ENCODE measurements at places on chromosomes 4 and X.

- DNase-seq: no peak
Measured at GRCh38 chr4:48225368-48226141, 44.1 kb downstream of the TEC start.

DNA sequence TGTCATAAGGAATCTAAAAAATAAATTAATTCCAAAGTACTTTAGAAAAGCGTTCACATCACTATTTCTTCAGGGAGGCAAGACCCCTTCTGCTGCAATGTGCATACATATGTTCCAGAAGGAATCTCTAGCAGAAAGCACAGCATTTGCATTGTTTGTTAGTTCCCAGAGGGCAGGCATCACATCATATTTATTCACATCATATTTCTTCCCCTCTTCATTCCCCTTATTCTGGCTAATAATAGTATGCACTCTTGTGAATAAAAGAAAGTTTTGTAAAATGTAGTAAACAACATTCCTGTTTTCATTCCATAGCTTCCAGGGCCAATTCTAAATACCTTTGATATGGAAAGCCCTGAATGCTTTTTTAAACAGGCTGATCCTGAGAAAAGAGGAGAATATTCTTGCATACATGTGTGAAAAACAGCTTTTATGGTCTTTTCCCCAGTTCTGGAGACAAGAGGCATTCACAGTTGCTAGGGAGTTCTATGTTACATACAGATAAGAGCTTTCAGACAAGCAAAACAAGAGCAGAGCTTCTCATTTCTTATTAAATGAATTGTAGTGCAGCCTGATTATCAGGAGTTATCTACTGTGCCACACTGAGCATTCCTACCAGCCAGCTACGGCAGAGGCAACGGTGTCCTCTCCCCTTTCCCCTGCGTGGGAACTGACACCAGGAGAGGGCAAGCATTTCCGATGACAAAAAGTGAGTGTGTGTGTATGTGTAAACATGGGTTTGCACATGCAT, 15.2 kb downstream of the GATB start:
- DNase-seq: no peak

DNA sequence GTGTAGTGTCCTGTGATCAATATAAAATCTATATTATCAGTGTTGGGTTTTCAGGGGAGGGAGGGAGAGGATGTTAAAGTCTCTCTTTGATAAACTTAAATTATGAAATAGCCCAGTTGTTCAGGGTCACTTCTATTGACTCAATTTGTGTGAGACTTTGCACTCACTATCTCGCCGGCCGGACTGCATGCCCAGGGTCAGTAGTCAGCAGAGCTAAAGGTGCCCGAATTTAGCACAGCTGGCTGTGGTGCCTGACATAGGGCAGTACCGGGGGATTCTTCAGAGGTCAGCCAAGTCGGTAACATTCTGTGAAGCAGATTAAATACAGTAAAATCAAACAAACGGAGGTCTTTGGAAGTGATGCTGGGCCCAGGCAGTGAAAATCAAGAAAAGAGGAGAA, 19.2 kb downstream of the GABRQ start:
- DNase-seq: no peak

DNA sequence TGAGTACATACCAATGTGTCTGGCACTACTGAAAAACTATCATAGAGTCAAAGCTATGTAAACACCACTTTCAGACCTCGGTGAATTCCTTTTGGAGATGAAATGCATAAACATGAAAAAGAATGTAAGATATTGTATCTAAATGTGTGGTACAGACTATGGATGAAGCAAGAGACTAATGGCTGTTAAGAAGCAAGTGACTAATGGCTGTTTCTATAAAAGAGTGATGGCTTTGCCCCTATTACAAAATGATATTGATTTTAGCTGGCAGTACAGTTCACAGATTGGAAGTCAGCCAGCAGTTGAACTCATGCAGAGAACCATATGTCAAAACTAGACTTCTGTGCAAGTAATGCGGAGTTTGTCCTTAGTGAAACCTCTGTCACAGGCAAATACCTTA, 359.3 kb downstream of the GRXCR1 start:
- DNase-seq: no peak

GRCh38 chr4:55736605-55737183, 82.9 kb upstream of the EXOC1L start:
- no peak for DNase-seq

DNA sequence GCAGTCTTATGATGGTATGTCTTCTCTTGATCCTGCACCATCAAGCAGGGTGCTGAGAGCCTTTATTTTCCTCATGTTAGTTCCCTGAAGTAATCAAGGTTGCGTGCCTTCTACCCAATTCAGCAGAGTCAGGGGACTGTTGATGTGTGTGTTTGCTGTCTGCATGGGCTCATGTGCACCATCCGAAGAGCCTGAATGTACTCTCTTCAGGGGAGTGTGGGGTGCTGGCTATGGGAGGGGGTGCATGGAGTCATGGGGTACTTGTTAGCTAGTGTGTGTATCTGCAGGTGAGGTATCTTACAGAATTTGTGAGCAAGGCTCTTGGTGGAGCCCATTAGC, 154.3 kb upstream of the ANXA3 start:
- no peak for DNase-seq

GRCh38 chr4:148747721-148748268, 305.6 kb upstream of the NR3C2 start:
- no peak for DNase-seq

DNA sequence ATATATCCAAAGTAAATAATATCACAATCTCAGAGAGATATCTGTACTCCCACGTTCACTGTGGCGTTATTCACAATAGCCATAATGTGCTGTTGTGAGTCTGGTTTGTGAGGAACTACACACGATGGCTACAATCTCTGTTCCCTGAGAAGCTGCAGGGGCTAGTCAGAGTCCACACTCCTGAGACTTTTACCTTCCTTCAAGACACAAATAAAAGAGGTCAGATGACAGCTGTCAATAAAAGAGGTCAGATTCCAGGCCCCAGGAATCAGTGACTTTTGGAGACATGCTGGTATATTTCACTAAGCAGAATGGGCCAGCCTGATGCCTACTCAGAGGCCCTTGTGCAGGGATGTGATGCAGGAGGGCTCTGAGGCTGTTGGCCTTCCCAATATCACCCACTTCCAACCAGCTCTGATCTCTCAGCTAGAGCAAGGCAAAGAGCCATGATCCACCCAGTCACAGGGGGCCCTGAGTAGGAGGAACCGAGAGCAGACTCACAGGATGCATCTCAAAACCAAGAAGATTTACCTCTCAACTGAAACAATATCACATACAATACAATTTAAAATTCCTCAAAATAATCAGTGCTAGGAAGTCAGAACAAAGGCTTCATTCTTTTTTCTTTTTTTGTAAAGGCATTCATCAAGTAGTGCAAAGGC, 13.8 kb downstream of the FRYL start:
- no peak for DNase-seq

GRCh38 chrX:36199928-36200327, 280.4 kb downstream of the CFAP47 start:
- DNase-seq: no peak

DNA sequence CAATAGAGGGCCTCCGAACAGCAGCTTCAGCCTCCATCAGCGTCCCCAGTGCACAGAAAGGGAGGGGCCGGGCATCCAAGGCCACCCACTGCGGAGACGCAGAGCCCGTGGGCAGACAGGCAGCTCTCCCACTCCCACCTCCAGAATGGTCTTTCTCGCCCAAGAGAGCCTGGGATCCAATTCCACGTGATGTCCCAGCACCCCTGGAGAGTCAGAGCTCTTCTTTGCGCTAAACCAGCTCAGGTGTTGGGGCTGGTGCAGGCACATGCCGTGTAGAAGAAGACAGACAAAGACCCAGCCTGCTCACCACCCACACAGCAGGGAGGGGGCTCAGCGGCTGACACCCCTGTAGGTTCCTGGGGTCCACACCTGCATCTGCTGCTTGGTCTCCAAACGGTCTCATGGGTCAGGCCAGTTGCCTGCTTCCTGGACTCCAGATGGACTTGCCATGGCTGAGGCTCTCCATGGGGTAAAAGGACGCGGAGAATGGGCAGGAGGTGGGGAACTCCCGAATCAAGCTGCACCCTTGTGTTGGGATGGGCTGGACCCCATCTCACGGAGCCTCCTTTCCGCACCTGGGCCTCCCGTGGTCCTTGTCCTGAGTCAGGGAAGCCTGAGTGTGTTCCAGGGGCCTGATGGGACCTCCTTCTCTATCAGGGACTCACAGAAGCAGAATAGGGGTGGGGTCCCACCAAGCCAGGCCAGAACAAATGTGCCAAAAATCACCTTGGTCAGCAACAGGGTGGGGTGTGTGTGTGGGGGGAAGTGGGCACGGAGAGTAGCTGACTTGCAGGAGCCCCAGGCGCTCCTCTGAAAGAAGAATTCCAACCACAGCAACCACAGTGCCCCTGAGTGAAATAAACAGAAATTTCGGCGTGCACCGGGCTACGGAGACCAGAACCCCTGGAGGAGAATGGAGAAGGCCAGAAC, 11.6 kb upstream of the ASMTL start:
- DNase-seq: no peak

GRCh38 chr4:83191026-83191425, 76.5 kb upstream of the PLAC8 start:
- no peak for DNase-seq

DNA sequence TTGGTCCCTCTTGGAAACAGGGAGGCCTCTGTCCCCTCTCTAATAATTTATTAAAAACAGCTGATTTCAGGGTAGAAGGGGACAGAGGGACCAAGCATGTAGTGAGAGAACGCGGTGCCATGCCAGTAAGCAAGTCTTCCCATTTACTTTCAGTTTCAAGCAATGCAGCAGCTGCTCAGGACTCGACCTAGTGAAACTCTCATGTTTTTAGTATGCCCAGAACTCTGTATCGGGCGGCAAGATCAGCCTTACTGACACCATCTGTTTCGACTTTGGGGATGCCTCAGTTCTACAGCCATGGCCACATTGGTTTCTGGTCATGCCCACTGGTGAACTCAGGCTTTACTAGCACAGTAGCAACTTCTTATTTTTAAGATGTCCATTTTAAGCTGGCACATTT, 40.6 kb downstream of the ZNF81 start:
- no peak for DNase-seq

DNA sequence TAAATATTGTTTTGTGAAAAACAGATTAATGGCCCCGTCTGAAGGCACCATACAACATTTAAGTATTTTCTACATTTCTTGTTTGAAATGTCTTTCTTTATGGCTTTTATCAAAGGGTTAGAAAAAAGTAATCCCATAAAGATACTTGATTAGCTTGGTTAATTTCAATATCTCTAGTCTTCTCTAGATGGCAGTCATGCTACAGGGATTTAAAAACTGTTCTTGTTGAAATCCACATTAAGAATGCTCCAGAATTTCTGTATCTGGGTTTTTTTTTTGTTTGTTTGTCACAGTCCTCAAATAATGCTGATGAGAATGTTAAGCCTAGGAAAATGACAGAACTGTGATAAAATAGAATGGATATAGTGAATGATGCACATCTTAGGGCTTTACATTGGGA, 109.0 kb upstream of the AADAT start:
- no peak for DNase-seq

- DNase-seq: peak; percentile 4
Measured at GRCh38 chr4:76197971-76198410, 15.6 kb downstream of the SCARB2 start.

GRCh38 chrX:131199091-131199490, 90.0 kb downstream of the IGSF1 start:
- DNase-seq: no peak

- DNase-seq: no peak
Measured at GRCh38 chr4:105933083-105933482, 37.8 kb downstream of the NPNT start.

GRCh38 chr4:174764105-174764729, 64.8 kb downstream of the GLRA3 start:
- DNase-seq: no peak

DNA sequence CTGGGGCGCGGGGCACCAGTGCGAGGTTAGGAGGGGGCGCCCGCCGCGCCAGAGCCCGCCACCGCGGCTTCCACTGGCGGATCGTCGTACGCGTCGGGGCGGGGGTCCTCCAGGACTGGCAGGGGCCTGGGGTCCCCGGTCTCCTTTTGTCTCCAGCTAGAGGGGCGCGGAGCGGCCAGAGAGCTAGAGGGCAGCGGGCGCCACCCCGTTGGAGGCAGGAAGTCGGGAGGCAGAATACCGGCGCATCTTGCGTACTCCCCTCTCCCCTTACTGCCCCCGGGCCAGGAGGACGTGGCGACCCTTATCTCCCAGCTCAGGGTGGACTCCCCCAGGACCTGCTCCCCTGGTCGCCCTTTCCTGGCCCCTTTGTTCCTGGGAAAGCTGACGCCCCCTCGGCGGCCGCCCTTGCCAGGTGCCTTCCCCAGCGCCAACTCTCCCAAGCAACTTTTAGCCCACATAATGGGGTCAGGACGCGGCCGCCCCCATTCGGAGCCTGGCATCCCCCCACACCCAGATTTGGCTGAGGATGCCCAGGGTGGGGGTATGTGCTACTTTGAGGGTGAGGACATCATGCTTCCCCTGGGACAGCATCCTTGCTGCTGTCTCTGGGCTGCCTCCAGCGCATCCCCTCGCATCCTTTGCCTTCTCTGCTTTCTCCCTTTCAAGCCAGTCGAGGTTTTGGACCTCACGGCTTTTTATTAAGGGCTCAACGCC, 933 bp downstream of the CNKSR2 start:
- no peak for DNase-seq

DNA sequence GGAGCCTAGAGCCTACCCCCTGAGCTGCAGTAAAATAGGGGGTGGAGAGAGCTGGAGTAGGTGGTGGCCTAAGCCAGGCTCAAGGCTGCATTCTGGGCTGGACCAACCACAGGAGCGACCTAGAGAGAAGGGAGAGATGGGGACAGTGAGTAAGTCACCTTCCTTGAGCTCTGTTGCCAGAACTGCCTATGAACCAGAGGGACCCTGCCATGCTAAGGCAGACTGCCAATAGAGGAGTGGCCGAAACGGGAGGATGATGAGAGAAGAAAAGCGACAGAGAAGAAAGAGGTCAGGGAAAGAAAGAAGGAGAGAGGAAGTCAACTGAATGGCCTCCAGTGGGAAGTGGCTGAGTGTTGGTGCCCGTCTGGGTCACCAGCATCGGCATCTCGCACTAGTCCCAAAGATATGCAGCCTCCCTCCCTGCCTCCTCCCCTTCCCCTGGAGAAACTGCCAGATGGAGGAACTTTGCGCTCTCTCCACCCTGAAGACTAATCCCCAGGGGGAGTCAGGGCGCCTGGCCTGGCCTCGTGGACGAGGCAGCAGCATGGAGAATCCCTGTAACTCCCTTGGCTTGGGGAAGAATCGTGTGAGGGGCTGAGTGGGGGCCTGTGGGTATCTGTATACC, 28.8 kb downstream of the ELF4 start:
- DNase-seq: no peak

- DNase-seq: no peak
Measured at GRCh38 chr4:123259676-123260646, 136.6 kb upstream of the SPRY1 start.

GRCh38 chr4:139278912-139279759, 889 bp downstream of the MGARP start:
- DNase-seq: no peak

DNA sequence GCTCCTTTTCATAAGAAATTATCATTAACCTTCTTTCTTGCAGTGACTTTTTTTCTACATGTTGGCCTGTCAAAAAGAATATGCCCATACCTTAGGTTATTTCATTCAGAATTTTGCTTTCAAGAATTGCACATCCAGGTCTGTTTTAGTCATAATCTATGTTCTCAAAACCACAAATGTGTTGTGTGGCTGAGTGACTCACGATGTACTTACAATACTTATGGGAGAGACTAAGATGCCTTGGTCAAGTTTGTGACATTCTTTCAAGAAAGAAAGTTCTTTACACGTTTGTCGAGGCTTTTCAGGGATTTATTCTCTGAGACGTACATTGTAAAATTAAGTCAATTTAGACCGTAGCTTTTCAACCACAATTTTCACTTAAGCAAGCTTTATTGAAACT, 396.7 kb downstream of the FSTL5 start:
- no peak for DNase-seq

- DNase-seq: no peak
Measured at GRCh38 chrX:12615061-12615460, 176.2 kb upstream of the PRPS2 start.

Data from stimulated activated naive CD4-positive, alpha-beta T cell (primary cell).